ENCODE measurements at places on chromosomes 3 and 15.

GRCh38 chr3:151504606-151505005, 43.7 kb upstream of the IGSF10 start:
- no peak for DNase-seq

- DNase-seq, result no peak
Observed at GRCh38 chr15:99561476-99562230, 4.1 kb upstream of the MEF2A start.

DNA sequence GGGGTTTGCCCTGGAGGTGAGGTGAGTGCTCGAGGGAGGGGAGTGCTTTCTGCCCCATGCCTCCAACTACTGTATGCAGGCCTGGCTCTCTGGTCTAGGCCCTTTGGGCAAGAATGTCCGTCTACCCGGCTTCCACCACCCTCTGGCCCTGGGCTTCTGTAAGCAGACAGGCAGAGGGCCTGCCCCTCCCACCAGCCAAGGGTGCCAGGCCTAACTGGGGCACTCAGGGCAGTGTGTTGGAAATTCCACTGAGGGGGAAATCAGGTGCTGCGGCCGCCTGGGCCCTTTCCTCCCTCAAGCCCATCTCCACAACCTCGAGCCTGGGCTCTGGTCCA, 9.4 kb downstream of the DLL4 start:
- DNase-seq, result no peak

DNA sequence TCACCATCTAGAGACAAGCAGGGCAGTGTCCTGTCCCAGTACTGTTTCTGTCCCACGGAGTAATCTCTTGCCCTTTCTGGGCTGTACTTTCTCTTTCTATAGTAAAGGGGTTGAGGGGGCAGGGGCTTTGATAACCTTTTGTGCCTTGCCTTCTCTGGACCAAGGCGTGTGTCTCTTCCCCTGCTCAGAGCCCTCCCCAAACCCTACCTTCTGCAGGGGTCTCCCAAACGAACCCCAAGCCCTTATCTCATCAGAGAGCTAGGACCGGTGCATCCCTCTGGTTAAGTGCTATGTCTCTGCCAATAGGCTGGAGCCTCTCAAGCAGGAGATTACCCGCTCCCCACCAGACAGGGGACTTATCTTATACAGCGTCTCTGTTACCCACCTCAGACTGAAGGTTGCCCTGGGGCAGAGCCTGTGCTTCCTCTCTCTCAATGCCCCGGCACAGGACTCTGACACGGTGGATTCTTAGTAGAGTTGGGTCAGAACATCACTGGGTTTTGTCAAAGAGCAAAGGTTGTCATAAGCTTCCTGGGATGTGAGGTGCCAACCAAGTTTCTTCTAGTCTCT, 2.9 kb downstream of the PLEKHO2 start:
- DNase-seq, result no peak

- DNase-seq, result no peak
Observed at GRCh38 chr15:61871926-61872522, 188.2 kb downstream of the VPS13C start.

DNA sequence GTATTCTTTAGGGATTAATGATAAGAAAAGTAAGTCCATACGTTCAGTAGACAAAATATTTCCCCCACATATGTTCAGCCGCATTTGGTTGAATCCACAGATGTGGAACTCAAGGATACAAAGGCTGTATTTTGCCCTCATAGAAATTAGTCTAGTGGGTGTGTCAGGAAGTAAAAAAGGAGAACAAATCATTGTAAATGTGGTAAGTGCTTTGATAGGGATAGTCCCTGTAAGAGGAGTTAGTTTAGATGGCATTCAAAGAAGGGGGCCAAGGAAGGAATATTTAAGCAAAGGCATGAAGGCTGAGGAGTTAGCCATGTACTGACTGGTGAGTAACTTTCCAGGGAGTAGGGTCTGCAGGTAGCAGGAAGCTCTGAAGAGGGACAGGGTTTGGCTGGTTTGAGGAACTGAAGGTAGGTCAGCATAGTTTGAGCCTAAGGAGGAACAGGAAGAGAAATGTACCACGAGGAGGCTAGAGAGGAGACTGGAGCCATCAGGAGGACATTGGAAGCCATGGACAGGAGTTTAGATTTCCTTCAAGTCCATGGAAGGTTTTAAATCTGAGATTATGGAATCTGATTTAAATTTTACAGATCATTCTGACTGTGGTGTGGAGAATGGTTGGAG, 98.8 kb downstream of the MME start:
- DNase-seq, result no peak

DNA sequence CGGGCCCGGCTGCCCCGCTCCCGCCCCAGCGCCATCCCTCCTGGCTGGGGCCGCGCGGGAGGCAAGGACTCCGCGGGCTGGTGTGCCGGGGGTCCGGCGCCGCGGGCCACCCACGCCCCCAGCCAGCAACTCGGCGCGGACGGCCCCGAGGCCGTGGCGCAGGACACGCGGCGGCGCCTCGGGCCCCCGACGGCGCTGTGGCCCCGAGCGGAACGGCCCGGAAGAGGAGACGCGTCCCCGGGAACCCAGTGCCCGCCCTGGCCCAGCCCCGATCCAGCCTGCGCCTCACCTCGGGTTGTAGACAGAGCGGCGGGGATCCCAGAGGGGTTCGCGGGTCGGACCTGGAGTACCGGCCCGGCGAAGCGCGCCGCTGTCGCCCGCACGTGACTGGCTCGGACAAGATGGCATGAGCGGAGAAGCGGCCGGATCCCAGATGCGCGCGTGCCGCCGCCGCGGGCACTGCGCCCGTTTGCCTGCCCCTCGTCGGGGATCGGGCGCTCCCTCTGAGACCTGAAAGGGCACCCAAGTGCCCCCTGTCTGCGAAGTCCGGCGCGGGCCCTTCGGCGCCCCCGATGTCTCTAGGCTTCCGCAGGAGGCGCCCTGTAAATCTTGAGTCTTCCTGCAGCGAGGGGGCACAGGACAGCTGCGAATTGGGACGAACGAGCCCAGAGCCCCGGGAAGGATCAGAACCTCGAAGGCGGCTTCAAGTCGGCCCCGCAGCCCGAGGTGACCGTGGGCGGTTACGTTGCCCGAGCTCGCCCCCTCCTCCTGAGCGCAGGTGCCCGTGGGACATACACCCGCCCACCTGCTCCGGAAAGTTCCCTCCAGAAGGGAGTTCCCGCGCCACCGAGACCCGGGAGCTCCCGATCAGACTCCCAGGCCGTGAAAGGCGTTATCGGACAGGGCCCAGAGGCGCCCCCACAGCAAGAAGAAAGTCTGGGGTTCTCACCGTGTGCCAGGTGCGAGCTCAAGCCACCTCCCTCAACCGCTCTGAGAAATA, 598 bp upstream of the SFMBT1 start:
- DNase-seq, result peak; percentile 71

DNA sequence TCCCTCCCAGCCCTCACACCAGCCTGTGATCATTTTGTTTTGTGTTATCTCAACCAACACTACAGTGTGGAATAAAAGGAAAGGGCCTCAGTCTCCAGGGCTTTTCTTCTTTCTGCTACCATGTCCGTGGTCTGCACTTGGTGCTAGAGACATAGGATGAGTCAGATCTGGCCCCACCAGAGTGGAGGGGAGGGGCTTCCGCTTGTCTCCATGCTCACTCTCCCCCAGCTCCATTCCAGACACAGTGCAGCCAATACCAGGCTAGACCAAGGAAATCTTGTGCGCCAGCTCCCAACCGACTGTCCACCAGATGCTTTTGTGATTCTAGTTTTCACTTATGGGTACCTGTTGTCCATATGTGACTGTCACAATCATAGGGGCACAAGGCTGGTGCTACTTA, 51.9 kb upstream of the TMEM115 start:
- no peak for DNase-seq

DNA sequence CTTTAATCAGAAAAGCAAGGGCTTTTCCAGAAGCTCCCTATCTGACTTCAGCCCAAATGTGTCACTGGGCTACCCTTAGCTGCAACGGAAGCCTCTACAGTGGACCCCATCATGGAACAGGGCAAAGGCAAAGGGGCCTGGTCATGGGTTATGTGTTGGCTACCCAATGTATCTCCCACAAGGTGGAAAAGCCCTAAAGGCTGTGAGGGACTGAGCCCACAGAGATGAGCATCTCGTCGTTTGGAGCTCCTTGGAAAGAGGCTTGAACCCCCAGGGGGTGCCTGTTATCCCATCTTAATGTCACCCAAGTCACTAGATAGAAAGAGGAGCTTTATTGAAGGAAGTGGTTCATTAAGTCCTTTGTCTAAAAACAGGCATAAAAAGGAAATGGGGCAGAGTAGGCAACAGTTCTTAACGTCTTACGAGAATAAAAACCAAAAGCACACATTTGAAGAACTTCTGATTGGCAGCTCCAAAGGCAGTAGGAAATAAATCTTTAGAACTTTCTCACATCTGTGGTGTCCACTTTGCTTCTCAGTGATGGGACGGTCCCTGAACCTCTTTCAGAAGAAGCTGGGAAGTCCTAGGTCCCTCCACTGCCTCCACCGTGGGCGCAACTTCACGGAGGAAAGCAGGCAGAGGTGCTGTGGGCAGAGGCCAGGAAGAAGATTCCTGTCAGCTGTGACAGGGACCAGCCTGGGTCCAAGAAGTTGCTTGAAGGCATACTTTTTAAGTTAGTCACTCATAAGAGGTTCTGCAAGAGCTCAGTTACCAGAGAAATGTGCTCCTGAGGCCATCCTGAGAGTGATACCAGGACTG, 93.7 kb downstream of the MYLK start:
- no peak for DNase-seq

- no peak for DNase-seq
Observed at GRCh38 chr15:60733196-60733595, 254.3 kb upstream of the ICE2 start.

GRCh38 chr15:99586121-99586520, 20.3 kb downstream of the MEF2A start:
- no peak for DNase-seq

- DNase-seq, result no peak
Observed at GRCh38 chr3:29347412-29347811, 66.5 kb downstream of the RBMS3 start.

- DNase-seq, result no peak
Observed at GRCh38 chr3:159879598-159879997, 109.0 kb upstream of the IL12A start.

DNA sequence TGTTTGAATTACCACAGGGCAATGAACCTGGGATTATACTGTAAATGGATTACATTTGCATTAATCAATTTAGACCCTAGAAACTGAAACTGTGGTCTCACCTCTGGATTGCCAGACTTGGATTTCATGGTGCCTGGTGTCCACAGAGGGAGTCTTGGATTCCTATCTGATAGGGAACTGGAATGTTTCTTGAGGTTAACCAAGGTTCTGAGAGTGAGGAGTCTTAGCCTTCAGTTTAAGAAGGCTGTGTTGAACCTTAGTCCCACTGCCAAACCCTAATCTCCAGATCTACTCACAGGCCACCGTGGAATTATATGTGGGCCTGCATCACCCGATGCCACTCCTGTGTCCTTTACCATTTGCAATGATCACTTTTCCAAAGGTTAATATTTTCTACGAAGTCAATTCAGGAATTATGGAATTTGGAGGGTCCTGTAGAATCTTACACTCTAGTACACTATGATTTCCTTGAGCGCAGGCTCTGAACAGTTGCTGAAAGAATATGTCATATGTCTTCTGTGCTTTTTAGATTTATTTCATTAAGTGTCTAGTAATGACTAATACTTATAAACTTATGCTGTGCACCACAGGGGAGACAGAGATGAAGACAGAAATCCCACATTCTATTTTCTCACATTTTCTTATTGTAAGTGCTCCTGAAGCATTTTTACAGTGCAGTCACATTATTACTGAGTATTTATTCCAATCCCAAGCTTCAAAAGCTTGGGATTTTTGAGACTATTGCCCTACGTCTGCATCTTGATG, 87.9 kb downstream of the EFL1 start:
- DNase-seq, result no peak

DNA sequence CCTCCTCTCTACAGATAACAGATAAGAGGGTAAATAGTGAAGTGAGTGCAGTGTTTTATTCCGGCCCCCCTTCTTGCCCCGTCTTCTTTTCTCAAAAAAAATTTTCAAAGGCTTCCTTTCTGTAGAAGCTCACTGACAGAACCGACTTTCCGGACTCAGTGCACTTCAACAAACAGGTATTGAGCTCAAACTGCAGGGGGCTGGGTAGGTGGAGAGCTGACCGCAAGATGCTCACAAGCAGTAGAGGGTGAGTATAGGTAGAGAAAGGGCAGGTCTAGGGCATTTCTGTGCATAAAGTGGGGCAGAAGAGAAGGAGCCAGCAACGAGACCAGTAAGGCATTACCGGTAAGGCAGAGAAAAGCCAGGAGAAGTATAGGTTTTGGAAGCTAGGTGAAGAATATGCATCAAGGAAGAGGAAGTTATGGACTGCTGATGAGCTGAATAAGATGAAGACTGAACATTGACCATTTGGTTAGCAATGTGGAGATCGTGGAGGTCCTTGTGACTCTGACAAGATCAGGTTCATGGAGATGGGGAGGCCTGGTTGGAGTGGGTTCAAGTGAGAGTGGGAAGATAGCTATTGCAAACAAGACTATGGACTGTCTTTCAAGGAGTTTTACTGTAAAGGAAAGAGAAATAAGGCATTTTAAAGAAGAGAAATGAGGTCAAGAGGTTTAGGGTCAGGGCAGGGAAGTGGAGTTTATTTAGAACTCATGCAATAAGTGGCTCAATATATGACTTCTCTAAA, 97.4 kb downstream of the ST6GAL1 start:
- peak; percentile 79 for DNase-seq

Measured in naive thymus-derived CD8-positive, alpha-beta T cell (primary cell).